Hematopoietic multipotent progenitor cell (in vitro differentiated cells): ENCODE measurements at places on chromosomes 16 and 17. TPM values are rescaled to one million over a fixed set of nuclear protein-coding genes. Genes with fewer than 3 reads are reported as not detected.

The ITGB3 gene
- 7.8 TPM for total RNA-seq

The ZMYND15 gene
- total RNA-seq = under 0.01 TPM

The ALDOC gene
- total RNA-seq = 55.5 TPM

The TNS4 gene
- under 0.01 TPM for total RNA-seq
